ENCODE measurements at places on chromosomes 6 and 20. TPM values are rescaled to one million over a fixed set of nuclear protein-coding genes. Genes with fewer than 3 reads are reported as not detected.

The DYNLRB1 gene
- total RNA-seq, result 92.0 TPM

The CST5 gene
- not detected for total RNA-seq

GRCh38 chr6:130368576-130368975 is 2.8 kb downstream of the TMEM200A start:
- H3K27me3 ChIP-seq, result peaks cover 48% of the 10 kb centered on the region
- no peak for DNase-seq
- H3K4me1 ChIP-seq, result peaks cover 25% of the 10 kb centered on the region
- no peak overlapping the region for H3K4me3 ChIP-seq

DNA sequence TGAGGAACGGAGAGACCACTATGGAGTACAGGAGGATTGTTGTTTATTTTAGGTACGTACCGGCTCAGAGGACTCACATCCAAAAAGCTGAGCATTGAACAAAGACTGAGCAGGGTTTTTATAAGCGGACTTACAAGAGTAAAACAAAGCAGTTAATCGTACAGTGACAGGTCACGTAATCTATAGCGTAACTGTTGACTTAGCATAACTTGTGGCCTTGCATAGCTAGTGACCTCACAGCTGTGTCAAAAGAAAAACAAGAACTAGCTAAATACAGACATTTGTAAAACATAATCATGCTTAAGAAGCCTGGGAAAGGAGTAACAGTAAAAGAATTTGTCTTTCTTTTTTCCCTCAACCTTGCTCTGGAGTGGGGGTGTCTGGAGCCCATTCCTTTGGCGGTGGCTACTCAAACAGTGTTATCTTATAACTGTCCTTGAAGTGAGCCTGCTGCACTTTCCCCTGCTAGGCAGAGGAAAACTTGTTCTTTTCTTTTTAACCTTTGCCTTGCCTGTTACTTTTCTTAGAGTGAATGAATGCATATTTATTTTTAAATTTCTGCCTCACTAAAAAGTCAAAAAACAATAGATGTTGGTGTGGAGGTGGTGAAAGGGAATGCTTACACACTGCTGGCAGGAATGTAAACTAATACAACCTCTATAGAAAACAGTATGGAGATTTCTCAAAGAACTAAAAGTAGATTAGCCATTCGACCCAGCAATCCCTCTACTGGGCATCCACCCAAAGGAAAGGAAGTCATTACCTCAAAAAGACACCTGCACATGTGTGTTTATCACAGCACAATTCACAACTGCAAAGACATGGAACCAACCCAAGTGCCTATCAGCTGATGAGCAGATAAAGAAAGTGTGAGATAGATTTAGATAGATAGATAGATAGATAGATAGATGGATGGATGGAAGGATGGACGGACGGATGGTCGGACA is 109.0 kb downstream of the TAF4 start:
- DNase-seq, result no peak
- no peak overlapping the region for H3K4me3 ChIP-seq
- H3K27ac ChIP-seq, result no peak overlapping the region
- no peaks in the 10 kb centered on the region for H3K4me1 ChIP-seq
- H3K36me3 ChIP-seq, result no peaks in the 10 kb centered on the region

DNA sequence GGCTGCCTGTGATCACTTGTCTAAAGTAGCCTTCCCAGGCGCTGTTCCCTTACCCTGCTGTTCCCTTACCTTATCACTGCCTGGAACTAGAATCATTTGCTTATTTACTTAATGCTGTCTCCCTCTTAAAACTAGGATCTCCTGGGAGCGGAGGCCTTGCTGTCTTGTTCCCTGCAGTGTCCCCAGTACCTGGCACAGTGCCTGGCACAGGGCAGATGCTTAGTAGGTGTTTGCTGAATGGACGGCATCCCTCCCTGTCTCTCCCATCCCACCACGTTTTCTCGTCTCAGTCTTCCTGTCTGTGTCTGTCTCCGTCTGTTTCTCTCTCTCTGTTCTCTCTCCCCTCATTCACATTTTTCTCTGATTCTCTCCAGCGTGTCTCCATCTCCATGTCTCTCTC is 99.9 kb upstream of the MYL9 start:
- H3K4me3 ChIP-seq, result no peak overlapping the region
- no peak overlapping the region for H3K27ac ChIP-seq
- H3K36me3 ChIP-seq, result no peaks in the 10 kb centered on the region

The PPIL6 gene
- 0.29 TPM for total RNA-seq

DNA sequence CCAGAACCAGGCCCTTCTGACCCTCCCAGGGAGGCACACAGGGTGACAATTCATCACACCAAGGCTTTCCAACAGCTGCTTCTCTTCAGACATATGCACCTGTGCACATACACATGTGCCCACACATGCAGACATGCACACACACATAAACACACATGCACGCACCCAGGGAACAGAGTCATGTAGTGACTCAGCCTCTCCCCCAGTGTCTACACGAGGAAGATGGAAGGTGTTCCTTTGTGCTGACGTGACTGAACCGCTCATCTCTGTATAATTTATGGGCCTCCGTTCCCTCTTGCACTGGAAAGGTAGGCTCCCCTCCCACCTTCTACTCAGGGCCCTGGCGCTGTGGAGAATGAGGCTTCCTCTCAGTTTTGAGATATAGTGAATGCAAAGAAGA is 23.8 kb upstream of the PLEKHG1 start:
- no peak overlapping the region for H3K27ac ChIP-seq
- peaks cover 12% of the 10 kb centered on the region for H3K27me3 ChIP-seq
- H3K4me1 ChIP-seq, result no peaks in the 10 kb centered on the region

- H3K4me1 ChIP-seq, result no peaks in the 10 kb centered on the region
- H3K36me3 ChIP-seq, result no peaks in the 10 kb centered on the region
- H3K27ac ChIP-seq, result no peak overlapping the region
These were observed 43.6 kb upstream of the SLC32A1 start for GRCh38 chr20:38680500-38681306.

DNA sequence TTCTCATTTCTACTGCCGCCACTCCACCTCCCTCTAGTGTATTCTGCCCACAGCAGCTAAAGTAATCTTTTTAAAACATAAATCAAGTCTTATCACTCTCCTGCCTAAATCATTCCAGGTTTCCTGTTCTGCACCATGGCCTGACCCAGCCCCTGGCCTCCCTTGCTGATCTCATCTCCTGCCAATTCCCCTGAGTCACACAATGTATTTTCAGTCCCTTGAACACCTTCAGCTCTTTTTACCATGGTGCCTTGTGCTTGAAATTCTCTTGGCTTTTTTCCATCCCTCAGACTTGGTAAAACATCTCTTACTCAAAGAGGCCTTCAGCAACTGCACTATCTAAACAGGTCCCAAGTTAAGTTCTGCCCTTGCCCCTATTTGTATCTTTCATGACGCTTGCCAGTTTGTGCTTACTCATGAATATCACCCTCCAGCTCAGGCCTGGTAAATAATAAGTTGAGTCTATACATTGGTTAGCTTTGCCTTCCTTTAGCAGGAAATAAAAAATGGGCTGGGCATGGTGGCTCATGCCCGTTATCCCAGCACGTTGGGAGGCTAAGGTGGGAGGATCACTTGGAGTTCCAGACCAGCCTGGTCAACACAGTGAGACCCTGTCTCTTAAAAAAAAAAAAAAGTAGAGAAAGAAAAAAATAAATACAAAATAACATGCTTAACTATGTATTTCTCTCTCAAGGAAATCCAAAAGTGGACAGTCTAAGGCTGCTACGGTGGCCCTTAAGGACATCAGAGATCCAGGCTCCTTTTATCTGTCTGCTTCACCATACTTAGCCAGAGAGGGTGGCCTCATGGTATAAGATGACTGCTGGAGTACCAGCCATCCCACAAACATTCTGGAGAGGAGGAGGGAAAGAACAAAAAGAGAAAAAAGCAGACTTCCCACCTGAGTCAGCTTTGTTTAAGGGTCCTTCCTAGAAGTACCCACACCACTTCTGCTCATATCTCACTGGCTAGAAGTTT is 62.2 kb downstream of the ARFGEF2 start:
- H3K36me3 ChIP-seq, result peaks cover 53% of the 10 kb centered on the region
- H3K4me1 ChIP-seq, result peaks cover 6% of the 10 kb centered on the region
- no peak overlapping the region for H3K4me3 ChIP-seq
- H3K27ac ChIP-seq, result no peak overlapping the region

The CST2 gene
- not detected for total RNA-seq

- H3K36me3 ChIP-seq, result no peaks in the 10 kb centered on the region
- no peaks in the 10 kb centered on the region for H3K4me1 ChIP-seq
- no peak overlapping the region for H3K27ac ChIP-seq
- no peak for DNase-seq
- H3K27me3 ChIP-seq, result no peaks in the 10 kb centered on the region
These were observed 49.3 kb downstream of the CGA start for GRCh38 chr6:87045521-87046075.
